Gastroesophageal sphincter (tissue), 4 donors: ENCODE measurements at places on chromosomes 4 and X.

DNA sequence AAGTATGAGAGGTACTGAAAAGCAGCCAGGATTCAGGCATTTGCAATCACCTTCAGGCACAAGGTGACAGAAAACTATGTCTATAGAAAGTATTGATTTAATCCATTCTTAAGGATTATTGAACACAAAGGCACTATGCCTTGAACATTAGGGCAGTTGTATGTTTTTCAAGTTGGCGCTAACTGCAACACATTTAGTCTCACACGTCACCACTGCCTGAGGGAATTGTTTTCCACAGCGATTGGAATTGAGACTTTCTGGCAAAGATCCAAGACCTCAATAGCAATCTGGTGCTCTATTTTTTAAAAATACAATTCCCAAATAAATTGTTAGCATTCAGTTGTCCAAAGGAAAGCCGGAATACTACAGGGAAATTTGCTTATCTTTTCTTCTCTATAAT is 52.7 kb upstream of the FTHL17 start:
- ATAC-seq: no peak

DNA sequence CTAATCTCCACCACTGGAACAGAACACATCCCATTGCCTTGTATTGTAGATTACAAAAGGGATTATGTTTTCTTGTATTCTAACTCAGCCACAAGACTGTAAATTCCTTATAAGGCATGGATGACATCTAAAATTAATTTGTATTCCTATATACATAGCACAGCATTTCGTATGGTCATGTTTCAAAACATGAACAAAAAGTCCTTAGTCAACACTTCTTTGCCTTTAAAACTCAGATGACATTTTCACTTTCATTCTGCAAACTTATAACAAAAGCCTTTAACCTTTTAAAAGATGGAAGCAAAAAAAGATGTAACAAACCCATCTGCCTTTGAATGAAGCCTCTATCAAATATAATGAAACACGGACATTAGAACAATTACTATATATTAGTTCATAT is 181.3 kb downstream of the IQCM start:
- no peak for ATAC-seq

GRCh38 chrX:101709384-101709783 is 49.7 kb upstream of the ARMCX2 start:
- no peak for ATAC-seq

DNA sequence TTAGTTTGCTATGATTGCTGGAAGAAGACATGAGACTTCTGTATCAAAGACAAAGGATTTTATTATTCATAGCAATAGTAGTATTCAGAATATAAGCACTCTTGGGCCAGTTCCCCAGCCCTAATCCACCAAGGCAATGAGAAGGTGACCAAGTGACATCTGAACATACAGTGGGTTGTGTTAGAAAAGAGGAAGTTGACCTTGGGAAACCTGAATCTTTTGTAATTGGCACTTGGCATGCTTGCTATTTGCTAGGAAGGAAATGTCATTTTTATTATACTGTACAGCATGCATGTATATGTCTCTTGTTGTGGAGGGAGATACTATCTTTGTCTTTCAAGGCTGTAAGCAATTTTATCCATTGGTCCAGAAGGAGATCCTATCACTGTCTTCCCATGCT is 216.1 kb upstream of the FAT1 start:
- no peak for ATAC-seq

DNA sequence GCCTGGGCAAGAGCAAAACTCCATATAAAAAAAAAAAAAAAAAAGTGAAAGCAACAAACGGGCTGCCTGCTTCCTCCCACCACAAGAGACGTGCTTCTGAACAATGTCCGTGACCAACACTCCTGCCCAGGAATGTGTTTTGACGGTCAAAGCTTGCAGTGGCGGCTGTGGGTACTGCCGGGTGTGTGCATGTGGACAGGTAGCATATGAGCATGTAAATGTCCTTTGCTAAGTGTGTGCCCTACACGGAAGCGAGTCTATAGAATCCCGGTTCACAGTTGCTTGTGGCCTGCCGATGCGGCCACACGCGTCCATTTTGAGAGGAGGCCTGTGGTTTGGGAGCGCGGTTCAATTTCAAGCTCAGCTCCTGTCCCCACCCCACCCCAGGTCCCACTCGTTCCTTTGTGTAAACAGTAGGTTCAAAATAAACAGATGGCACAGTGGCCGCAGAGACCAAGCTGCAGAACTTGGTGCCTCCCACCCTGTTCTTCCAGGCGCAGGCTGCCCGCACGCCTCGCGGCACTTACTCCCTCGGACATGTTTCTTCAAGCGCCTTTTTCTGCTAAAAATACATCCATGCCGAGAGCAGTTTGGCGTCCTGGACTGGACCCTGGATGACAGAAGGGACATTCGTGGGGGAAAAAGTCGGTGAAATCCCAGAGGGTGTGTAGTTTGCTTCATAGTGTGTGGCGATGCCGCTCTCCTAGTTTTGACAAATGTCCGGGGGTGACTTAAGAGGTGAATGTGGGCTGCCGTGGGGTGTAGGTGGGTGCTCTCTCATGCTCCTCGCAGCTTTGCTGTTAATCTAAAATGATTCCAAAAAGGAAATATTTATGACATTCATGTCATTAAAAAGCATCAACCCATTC is 11.5 kb upstream of the NKX1-1 start:
- ATAC-seq: no peak

DNA sequence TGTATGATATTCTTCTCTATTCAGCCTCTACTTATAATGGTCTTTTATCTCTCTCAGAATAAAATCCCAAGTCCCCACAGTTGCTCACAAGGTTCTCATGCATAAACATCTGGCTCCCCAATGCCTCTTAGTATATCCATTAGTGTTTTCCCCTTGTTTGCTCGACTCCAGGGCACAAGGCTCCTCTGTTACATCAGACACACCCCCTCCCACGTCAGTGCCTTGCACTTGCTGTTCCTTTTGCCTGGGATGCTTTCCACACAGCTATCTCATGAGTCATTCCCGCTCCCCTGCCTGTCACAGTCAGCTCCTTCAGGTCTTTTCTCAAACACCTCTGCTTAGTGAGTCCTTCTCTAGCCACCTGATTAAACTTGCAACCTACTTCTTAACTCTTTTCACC is 260.2 kb downstream of the IL1RAPL1 start:
- ATAC-seq: no peak

DNA sequence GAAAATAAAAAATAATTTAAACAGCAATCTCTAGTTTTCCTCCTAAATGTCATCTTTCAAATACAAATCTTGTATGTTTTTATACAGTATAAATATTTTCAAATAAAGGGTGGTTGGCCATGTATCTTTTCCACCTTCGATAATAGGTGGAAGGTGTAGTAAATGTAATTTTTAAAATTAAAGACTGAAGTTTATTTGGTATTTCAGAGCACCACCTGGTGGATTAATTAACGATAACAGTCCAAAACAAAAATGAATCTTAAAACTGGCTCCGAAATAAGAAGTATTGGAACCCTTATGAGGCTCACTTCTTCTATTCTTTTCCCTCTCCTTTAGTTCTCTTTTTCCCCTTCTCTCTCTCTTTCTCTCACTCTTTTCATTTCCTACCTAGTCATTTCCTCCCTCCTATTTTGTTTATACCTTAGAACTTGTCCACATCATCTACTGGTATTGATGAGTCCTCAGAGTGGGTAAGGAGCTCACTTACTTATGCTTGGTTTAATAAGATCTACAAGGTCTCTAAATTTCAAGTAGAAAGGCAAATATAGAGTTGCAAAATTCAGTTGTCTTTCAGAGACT is 82.9 kb upstream of the EXOC1L start:
- ATAC-seq: no peak

GRCh38 chr4:1636490-1637211 is 47.5 kb downstream of the FAM53A start:
- ATAC-seq: no peak

DNA sequence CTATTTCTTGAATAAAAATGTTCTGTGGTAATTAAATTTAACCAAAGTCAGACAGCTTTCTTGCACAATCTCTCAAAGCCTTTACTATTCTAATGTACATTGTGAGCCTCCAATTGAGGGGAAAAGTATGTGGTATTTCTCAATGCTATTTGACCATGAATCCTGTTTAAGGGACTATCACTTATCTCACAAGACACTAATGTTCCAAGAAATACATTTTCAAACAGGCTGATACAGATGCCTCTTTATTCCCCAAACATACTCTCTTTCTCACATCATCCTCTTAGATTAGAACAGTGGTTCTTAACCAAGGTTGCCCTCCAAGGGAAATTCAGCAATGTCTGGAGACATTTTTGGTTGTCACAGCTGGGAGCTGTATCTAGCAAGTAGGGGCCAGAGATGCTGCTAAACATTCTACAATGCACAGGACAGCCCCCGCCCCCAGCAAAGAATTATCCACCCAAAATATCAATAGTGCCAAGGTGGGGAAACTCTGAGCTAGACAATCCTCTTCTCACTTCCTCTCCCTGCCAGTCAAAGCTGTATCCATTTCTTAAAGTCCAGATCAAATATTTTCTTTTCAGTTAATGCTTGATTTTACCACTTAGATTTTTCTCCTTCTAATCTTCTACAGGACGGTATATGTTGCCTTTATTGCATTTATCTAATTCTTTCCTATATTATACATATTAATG is 129.2 kb upstream of the TRIM2 start:
- ATAC-seq: no peak

GRCh38 chr4:58776627-58777026 is 1666.4 kb upstream of the IGFBP7 start:
- no peak for ATAC-seq

GRCh38 chr4:31183256-31183655 is 463.1 kb downstream of the PCDH7 start:
- no peak for ATAC-seq

- no peak for ATAC-seq
Observed at GRCh38 chrX:110992611-110993010, 103.4 kb upstream of the PAK3 start.

DNA sequence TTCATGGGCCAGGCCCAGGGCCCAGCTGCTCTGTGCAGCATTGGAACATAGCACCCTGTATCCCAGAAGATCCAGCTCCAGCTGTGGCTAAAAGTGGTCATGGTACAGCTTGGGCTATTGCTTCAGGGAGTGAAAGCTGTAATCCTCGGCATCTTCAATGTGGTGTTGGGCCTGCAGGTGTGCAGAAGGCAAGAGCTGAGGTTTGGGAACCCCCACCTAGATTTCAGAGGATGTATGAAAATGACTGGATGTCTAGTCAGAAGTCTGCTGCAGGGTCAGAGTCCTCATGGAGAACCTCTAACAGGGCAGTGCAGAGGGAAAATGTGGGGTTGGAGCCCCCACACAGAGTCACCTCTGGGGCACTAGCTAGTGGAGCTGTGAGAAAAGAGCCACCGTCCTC is 341.7 kb downstream of the PPP3CA start:
- no peak for ATAC-seq

- no peak for ATAC-seq
Observed at GRCh38 chrX:101744085-101744484, 84.4 kb upstream of the ARMCX2 start.
